Right atrium auricular region (tissue), 2 donors: ENCODE measurements at places on chromosomes 13 and 19. TPM values are rescaled to one million over a fixed set of nuclear protein-coding genes. Genes with fewer than 3 reads are reported as not detected.
A peak's percentile ranks its signal among the peaks of the same experiment; 100 is the strongest.

- H3K4me1 ChIP-seq, result no peaks in the 10 kb centered on the region
- H3K27ac ChIP-seq, result no peak overlapping the region
- DNase-seq, result no peak
- H3K36me3 ChIP-seq, result no peaks in the 10 kb centered on the region
- no peaks in the 10 kb centered on the region for H3K27me3 ChIP-seq
- no peak overlapping the region for H3K4me3 ChIP-seq
Observed at GRCh38 chr19:28472843-28473242, 740.1 kb downstream of the UQCRFS1 start.

- H3K4me1 ChIP-seq, result no peaks in the 10 kb centered on the region
- no peak for DNase-seq
- H3K27ac ChIP-seq, result no peak overlapping the region
- H3K36me3 ChIP-seq, result no peaks in the 10 kb centered on the region
Observed at GRCh38 chr13:105920370-105920769, 615.1 kb downstream of the EFNB2 start.

DNA sequence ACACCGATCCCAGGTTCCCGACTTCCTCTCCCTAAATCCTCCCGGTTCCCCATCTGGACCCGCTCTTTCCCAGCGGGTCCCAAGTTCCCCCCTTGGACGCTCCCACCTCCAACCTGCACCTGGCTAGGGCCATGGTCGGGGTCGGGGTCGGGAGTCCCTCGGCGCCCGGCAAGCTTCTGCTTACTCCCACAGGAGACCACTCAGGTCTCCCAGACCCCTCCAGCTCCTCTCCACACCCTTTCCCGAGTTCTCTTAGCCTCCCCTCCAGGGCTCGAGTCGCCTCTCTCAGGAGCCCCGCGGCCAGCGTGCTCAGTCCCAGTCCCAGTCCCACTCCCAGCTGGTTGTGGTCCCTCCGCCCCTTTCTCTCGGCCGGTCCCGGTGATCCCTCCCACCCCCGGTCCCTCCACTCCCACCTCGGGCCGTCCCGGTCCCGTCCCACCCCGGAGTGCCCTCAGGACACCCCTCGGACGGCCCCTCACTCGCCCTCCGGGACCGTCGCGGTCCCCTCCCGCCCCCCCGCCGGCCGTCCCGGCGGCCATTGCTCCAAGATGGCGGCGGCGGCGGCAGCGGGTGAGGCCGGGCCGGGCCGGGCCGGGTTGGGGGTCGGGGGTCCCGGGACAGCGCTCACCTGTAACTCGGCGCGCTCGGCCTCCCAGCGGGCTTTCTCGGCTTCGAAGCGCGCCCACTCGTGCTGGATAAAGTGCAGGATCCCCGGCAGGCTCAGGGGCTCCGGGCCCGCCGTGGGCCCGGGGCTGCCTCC, at the start of gene FKRP:
FKRP (plus strand) TSS at position 537 of the 760 bp plus-strand sequence. CDS start 9,394 bp downstream, outside the sequence.
- no peaks in the 10 kb centered on the region for H3K27me3 ChIP-seq
- no peak for DNase-seq
- H3K27ac ChIP-seq, result peak within 1 kb of the TSS; percentile 94

The CLIP3 gene
- 5.1 TPM for total RNA-seq

The KLF1 gene
- 0.26 TPM for total RNA-seq

GRCh38 chr13:37884026-37884425, 14.5 kb upstream of the TRPC4 start:
- H3K36me3 ChIP-seq, result no peaks in the 10 kb centered on the region
- DNase-seq, result no peak
- H3K27ac ChIP-seq, result no peak overlapping the region
- H3K4me3 ChIP-seq, result no peak overlapping the region

- H3K27ac ChIP-seq, result peak overlapping the region; percentile 72
- H3K4me3 ChIP-seq, result peak overlapping the region; percentile 27
- no peaks in the 10 kb centered on the region for H3K4me1 ChIP-seq
- no peaks in the 10 kb centered on the region for H3K27me3 ChIP-seq
- no peaks in the 10 kb centered on the region for H3K36me3 ChIP-seq
- DNase-seq, result no peak
Observed at GRCh38 chr19:12912571-12912970, 6.5 kb downstream of the SYCE2 start.

- peaks cover 28% of the 10 kb centered on the region for H3K36me3 ChIP-seq
- peak overlapping the region; percentile 86 for H3K4me3 ChIP-seq
- no peak for DNase-seq
- no peaks in the 10 kb centered on the region for H3K27me3 ChIP-seq
Observed at GRCh38 chr19:39413272-39413910, 922 bp downstream of the PLEKHG2 start.

DNA sequence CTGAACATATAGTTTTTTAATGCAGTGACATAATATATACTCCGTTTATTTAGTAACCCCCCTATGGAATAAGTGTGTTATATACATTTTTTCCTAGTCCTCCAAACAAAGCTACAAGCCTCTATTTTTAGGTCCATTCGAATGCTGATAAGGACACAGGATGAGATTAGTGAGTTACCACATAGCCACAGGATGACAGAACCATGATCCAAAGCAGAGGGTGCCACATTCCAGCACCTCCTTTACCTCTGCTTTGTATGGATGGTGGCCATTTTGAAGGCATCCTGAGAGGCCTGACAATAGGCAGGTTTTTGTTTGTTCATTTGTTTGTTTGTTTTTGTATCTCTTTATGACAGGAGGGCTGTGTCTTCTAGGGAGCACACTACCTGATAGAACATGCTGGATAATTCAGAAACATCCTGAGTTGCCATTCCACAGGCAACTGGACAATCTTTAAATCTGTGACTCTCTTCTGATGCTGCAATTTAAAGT, 186.3 kb downstream of the MTUS2 start:
- no peaks in the 10 kb centered on the region for H3K27me3 ChIP-seq
- DNase-seq, result no peak

DNA sequence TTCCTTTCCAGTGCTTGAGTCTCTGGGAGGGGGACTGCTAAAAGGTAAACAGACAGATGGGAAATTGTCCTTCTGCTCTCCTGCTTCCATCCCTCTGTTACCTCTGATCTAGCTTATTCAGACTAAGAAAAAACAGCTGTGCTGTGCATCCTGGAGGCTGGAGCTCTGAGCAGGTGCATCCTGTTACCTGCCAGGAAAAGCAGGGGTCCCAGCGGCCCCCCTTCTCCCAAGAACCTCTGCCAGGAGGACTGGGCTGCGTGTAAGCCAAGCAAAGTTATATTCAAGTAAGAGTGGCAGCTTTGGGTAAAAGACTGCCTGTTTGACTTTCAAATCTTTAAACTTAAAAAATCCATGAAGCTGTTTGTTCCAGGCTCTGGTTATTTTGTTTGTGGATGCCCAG, 75.1 kb downstream of the C13orf42 start:
- no peaks in the 10 kb centered on the region for H3K4me1 ChIP-seq
- no peak for DNase-seq
- H3K27me3 ChIP-seq, result no peaks in the 10 kb centered on the region
- H3K4me3 ChIP-seq, result no peak overlapping the region

DNA sequence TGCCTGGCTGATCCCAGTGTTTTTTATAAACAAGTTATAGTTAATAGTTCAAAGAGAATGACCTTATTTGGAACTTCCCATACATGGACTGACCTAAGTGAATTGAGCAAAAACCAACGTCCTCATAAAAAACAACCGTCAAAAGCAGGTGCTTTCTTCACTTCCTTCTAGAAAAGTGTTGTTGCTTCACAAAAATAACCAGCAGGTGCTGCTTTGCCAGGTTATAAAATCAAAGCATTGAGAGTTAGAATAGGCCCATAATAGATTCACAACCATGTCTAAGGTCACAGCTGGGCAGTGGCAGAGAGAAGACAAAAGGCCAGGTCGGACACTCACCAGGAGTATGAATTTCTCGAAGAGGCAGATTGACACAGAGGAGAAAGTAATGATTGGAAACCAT, 9.5 kb downstream of the RUBCNL start:
- H3K36me3 ChIP-seq, result no peaks in the 10 kb centered on the region
- H3K27ac ChIP-seq, result no peak overlapping the region
- H3K27me3 ChIP-seq, result no peaks in the 10 kb centered on the region
- H3K4me3 ChIP-seq, result no peak overlapping the region
- H3K4me1 ChIP-seq, result no peaks in the 10 kb centered on the region

The GFY gene
- total RNA-seq, result not detected

DNA sequence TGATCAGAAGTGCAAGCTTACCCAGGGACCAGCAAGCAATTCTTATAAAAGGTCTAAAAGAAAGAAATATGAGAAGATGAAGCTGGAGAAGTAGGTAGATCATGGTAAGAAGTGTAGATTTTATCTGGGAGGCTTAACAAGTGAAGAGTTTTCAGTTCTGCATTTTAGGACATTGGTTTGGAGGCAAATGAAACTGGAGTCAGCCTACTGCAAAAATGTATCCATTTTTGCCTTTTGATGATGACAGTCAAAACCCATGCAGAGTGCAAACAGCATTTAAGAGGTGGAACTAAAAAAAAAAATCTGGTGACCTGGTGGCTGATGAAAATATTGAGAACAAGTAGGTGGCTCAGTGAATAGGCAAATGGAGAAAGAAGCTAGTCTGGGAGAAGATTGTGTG, 216.9 kb downstream of the DNAJC15 start:
- H3K27me3 ChIP-seq, result no peaks in the 10 kb centered on the region
- H3K36me3 ChIP-seq, result no peaks in the 10 kb centered on the region
- no peaks in the 10 kb centered on the region for H3K4me1 ChIP-seq
- no peak for DNase-seq

The TEX29 gene
- not detected for total RNA-seq

DNA sequence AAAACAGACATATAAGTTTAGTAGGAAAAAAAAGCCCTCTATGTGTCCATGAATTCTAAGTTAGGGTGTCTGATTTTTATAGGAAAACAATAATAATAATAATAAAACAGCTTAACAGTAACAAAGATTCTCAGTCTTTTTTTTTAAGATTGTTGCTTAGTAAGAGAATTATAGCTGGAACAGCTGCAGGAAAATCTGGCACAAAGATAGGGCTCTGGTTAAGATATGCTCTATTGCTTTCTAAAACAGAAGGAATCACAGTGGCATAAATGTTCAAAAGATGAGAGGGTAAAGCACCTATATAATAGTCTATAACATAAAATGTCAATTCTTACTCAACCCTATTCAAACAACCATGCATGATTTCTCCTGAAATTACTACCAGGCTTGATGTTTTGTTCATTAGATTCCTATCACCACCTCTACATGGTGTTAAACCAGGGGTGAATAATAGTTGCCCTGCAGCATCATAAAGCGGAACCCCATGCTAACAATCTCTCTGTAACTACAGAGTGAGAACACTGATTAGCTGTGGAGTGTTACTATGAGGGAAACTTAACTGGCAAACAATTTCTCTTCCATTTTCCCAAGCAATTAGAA, 541.4 kb upstream of the MIR17HG start:
- no peak overlapping the region for H3K27ac ChIP-seq
- no peaks in the 10 kb centered on the region for H3K27me3 ChIP-seq
- H3K4me3 ChIP-seq, result no peak overlapping the region
- no peaks in the 10 kb centered on the region for H3K36me3 ChIP-seq

DNA sequence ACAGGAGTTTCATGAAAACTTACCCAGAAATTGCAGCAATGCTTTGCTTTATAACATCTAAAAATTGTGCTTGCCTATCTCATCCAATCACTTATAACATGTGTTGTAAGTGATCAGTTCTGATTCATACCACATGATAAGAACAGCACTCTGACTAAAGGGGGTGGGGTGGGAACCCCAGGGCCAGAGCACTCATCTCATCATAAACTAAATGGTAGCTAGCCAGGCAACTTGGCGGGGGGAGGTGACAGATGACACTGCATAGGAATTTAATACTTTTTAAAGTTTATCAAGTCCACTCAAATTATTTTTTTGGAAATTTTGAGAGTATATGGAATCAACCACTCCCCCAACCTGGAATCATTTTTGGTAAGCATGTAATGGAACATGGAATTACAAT, 42.1 kb downstream of the FOXO1 start:
- H3K27ac ChIP-seq, result no peak overlapping the region
- no peak overlapping the region for H3K4me3 ChIP-seq
- no peaks in the 10 kb centered on the region for H3K4me1 ChIP-seq
- no peak for DNase-seq

The CABP5 gene
- not detected for total RNA-seq

DNA sequence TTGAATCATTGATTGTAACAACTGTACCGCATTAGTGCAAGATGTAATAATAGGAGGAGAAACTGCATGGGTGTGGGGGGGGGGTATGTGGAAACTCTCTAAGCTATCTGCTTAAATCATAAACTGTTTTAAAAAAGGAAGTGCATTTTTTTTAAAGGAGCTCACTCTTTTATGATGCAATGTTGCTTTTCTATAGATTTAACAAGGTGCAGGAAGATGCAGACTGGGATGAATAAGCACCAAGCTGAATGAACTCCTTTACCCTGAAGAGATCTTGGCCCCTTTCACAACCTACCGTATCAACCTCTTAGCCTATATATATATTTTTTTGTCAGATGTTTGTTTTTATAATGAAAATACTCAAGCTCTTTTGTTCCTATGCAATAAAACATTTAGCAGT, 95.9 kb downstream of the AKAP11 start:
- no peak overlapping the region for H3K4me3 ChIP-seq

DNA sequence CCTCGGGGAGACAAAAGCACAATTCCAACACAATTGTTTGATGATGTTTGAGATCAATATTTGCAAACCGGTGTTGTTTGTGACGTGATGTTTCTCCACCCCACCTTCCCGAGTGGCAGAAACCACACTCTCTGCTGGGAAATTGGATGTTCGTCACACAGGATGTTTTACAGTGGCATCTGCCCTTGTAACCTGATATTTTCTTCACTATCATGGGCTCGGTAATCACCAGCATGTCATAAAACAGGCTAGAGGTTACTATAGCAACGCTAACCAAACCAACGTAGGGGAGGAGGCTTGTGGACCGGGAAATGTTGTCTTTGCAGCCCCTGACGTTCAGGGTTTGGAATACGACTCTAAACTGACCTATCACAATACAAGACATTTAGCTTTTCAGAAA, 454.5 kb downstream of the IRS2 start:
- H3K27ac ChIP-seq, result no peak overlapping the region
- H3K36me3 ChIP-seq, result no peaks in the 10 kb centered on the region
- no peaks in the 10 kb centered on the region for H3K4me1 ChIP-seq
- no peak for DNase-seq

The KLK13 gene
- total RNA-seq, result not detected

DNA sequence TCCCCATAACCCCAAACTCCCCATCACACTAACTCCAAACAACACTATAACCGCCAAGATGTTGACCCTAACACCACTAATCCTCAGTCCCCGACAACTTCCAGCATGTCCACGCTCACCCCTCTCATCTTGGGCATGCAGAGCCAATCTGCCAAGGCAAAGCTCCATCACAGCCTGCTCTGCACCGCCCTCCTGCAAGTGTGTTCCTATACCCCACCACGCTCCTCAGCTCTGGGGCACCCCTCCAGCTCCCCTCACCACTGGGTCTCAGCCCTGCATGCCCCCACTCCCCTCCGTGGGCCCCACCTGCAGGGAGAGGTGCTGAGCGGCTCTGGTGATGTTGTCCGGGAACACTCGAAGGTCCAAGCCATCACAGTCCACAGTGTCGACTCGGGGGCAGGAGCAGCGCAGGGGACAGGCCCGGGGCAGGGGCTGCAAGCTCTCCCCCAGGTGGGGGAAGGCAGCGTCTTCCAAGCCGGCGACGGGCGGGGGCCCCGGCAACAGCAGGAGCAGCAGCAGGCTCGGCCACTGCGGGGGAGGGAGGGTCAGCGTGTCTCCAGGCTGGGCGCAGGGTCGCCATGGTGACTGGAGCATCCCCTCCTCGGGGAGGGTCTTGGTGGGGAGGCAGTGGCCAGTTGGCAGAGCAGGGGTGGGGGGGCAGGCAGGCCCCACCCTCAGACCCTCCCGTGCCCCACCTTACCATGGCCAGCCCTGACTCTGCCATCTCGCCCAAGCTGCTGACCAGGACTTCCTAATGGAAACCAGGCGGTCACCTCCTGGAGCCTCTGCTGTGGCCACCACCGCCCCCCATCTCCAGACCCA, 527 bp downstream of the PODNL1 start:
- H3K4me3 ChIP-seq, result peak overlapping the region; percentile 38
- H3K27ac ChIP-seq, result no peak overlapping the region
- H3K4me1 ChIP-seq, result peaks cover 9% of the 10 kb centered on the region
- no peak for DNase-seq
- H3K27me3 ChIP-seq, result peaks cover 6% of the 10 kb centered on the region

The NLRP4 gene
- total RNA-seq, result not detected
